Astrocyte (in vitro differentiated cells and primary cell): ENCODE measurements at places on chromosomes 16 and 17. TPM values are rescaled to one million over a fixed set of nuclear protein-coding genes. Genes with fewer than 3 reads are reported as not detected.

AANAT gene
- 0.19 TPM in 1 of 2 replicates, not detected in the other for total RNA-seq

DNA sequence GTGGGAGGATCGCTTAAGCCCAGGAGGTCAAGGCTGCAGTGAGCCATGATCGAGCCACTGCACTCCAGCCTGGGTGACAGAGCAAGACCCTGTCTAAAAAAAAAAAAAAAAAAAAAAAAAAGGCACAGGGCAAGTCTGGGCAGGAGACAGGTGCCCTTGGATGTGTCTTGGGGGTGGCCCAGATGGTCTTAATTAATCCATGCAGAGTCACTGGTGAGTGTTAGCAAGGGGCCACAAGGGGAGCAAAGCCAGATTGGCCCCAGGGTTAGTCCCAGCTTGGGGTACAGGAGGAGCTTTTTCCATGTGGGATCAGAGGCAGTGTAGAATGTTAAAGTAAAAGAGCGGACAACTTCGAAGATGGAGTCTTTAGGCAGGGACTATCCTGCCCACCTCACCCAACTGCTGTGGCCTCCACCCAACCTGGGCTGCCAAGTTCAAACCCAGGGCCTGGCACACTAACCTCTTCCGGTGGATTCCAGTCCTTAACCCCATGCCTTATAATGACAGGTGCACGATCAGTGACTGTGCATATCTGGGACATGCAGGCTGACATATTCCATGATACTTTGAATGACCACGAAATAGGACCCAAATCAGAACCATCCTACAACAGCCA, 32.2 kb upstream of the MFSD6L start:
- H3K4me1 ChIP-seq = no peaks in the 10 kb centered on the region
- H3K27ac ChIP-seq = no peak overlapping the region
- H3K4me3 ChIP-seq = no peak overlapping the region
- H3K27me3 ChIP-seq = peaks cover 2% of the 10 kb centered on the region
- DNase-seq = no peak

- peaks cover 16% of the 10 kb centered on the region for H3K4me1 ChIP-seq
- H3K27ac ChIP-seq = no peak overlapping the region
- H3K36me3 ChIP-seq = no peaks in the 10 kb centered on the region
These were observed 3.7 kb downstream of the RHBDL3 start for GRCh38 chr17:32269377-32269776.

- H3K27ac ChIP-seq = no peak overlapping the region
- H3K36me3 ChIP-seq = no peaks in the 10 kb centered on the region
- H3K4me3 ChIP-seq = no peak overlapping the region
- H3K4me1 ChIP-seq = no peaks in the 10 kb centered on the region
- no peak for DNase-seq
These were observed 473.6 kb upstream of the ASIC2 start for GRCh38 chr17:33766721-33767120.

DNA sequence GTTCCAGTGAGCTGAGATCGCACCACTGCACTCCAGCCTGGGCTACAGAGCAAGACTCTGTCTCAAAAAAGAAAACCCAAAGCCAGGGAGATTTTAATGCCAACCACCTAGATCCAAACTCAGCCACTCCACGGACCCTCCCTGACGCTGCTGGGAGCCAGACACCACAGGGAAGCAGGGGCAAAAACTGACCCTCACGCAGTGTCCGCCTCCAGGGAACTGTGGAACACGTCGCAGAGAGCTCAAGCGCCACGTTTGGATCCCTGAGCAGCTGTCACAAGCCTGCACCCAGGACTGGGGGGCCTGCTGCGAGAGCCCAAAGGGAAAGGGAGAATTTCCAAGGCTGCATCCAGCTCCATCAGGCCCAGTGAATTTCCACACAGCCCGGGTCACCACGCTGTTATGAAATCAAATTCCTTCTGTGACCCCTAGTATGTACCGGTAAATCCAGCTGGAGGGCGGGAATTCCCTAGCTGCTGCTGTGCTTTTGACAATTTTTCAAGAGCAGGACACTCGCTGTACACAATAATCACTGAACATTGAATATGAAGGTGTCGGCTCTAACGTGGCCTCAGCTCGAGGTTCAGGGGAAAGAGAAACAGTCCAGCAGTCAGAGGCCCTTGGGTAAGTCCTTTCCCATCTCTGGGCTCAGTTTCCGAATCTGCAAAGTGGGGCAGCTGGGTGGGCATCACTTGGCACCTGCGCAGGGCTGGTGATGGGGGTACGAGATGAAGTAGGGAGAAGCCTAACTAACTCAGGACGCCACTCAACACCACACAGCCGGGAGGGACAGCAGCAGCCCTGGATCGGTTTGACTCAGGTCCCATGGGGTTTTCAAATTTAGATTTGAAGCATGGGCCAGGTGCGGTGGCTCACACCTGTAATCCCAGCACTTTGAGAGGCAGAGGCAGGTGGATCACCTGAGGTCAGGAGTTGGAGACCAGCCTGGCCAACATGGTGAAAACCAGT, 8.6 kb downstream of the CARHSP1 start:
- DNase-seq = peak; percentile 41
- no peaks in the 10 kb centered on the region for H3K27me3 ChIP-seq
- peaks cover 14% of the 10 kb centered on the region for H3K36me3 ChIP-seq
- H3K4me3 ChIP-seq = no peak overlapping the region
- peaks cover 15% of the 10 kb centered on the region for H3K4me1 ChIP-seq

DNA sequence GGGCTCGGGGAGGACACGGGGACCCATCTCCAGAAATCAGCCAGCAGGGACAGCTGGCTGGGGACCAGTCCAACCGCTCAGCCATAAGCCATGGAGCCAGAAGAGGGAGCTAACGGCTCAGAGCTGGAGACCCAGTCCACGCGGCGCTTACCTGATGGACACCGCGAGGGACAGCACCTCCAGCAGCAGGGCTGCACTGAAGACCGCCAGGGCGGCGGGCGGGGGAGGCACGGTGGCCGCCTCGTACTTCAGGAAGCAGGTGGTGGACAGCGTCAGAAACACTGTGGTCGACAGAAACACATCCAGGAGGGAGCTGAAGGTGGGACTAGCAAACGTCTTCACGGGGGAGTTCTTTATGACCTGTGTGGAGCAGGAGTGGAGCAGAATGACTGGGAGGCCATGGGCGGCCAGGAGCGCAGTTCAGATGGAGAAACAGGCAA, 102.6 kb upstream of the CREBBP start:
- peaks cover 12% of the 10 kb centered on the region for H3K4me1 ChIP-seq
- H3K27ac ChIP-seq = no peak overlapping the region
- DNase-seq = peak; percentile 43
- H3K4me3 ChIP-seq = no peak overlapping the region
- no peaks in the 10 kb centered on the region for H3K27me3 ChIP-seq
- no peaks in the 10 kb centered on the region for H3K36me3 ChIP-seq

DNA sequence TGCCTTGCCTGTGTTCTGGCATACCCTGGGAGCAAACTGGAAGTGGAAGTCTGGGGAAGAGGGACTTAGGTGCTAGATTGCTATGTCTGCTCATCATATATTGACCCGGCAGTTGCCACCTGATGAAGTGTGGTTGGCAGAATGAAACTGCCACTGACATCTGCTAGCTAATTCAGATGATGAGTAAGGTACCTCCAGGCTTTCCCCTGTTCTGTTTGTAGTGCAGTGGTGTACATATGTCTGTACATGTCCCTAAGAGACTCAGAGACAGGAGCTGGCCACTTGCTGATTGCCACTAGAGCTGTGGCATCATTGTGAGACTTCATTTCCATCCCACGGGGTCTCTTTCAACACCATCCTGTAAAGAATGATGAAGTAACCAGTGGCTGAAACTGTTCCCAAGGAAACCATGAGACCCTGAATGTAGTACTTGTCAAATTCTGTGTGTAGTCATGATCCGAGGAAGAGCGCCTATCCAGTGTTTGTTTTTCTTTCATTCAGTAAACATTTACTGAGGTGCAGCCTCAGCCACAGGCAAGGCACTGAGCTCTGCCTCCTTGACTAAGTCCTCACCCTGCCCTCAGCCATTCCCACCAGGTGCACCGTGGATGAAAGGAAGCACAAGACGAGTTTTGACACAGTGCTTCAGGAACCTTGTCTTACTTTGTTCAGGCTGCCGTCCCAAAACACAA, 13.2 kb downstream of the CLUAP1 start:
- no peak for DNase-seq
- no peaks in the 10 kb centered on the region for H3K27me3 ChIP-seq
- peaks cover 20% of the 10 kb centered on the region for H3K36me3 ChIP-seq

- H3K4me3 ChIP-seq = no peak overlapping the region
These were observed 9.6 kb upstream of the APPBP2 start for GRCh38 chr17:60535382-60536279.

PIRT gene
- total RNA-seq = not detected in 2 replicates

USP43 gene
- total RNA-seq = 5.3 and 7.0 TPM in 2 replicates

AHSP gene
- not detected in 2 replicates for total RNA-seq

DNA sequence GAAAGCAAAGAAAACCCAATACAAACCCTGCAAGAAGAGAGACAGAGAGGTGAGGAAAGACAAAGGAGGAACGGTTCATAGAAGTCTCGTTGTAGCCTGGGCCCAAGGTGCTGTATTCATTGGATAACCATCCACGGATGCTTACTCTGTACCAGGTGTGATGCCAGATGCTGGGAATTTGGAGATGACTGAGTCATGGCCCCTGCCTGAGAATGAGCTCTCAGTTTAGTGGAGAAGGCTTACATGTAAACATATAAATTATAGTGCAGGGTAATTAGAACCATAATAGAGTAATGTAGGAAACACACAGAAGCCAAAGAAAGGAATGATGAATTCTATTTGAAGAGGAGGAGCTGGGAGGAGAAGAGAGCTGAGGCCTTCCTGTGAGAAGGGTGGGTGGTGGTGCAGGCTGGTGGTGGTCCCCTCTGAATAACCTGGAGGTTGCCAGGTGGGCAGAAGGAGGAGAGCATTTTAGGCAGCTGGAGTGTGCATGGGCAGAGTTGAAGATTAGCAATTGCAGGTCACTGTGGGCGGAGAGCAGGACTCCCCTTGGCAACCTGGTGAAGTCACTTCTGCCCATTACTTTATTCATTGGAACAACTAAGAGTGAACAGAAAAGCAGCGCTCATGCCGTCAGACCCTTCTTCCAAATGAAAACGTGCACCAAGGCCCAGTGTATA, 7.7 kb upstream of the ZG16 start:
- H3K36me3 ChIP-seq = no peaks in the 10 kb centered on the region
- H3K27me3 ChIP-seq = no peaks in the 10 kb centered on the region
- no peak overlapping the region for H3K4me3 ChIP-seq
- H3K4me1 ChIP-seq = no peaks in the 10 kb centered on the region
- no peak for DNase-seq

- no peaks in the 10 kb centered on the region for H3K4me1 ChIP-seq
- H3K27me3 ChIP-seq = no peaks in the 10 kb centered on the region
- DNase-seq = peak; percentile 79
- no peak overlapping the region for H3K4me3 ChIP-seq
- H3K36me3 ChIP-seq = no peaks in the 10 kb centered on the region
- no peak overlapping the region for H3K27ac ChIP-seq
These were observed 90.8 kb downstream of the DYNLRB2 start for GRCh38 chr16:80631581-80631980.

GRCh38 chr17:81153340-81153803, 11.9 kb upstream of the PVALEF start:
- H3K27me3 ChIP-seq = peaks cover 2% of the 10 kb centered on the region
- peak; percentile 3 for DNase-seq
- H3K4me1 ChIP-seq = no peaks in the 10 kb centered on the region
- peak overlapping the region; percentile 2 for H3K27ac ChIP-seq

DNA sequence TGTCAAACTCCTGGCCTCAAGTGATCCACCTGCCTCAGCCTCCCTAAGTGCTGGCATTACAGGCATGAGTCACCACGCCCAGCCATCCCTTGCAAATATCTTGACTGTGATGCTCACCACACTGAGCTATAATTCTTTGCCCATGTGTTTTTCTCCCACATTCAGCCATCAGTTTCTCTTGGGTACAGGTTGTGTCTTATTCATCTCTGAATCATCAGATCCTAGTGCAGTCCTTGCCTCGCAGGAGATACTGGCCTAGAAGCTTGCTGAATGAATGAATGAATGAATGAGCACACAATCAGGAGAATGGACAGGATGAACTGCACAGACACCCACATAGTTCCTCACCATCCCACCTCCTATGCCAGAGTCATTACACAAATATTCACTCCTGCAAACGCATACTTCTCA, 24.4 kb upstream of the ETV4 start:
- H3K4me1 ChIP-seq = peaks cover 5% of the 10 kb centered on the region
- peak; percentile 77 for DNase-seq
- H3K4me3 ChIP-seq = no peak overlapping the region
- no peak overlapping the region for H3K27ac ChIP-seq
- H3K36me3 ChIP-seq = no peaks in the 10 kb centered on the region

RDM1 gene
- total RNA-seq = not detected in 2 replicates

MMP15 gene
- total RNA-seq = 14.8 and 15.4 TPM in 2 replicates

GRCh38 chr17:76642032-76642561, 1.5 kb downstream of the ST6GALNAC1 start:
- peaks cover 12% of the 10 kb centered on the region for H3K27me3 ChIP-seq
- no peak overlapping the region for H3K27ac ChIP-seq
- H3K36me3 ChIP-seq = no peaks in the 10 kb centered on the region
- no peak for DNase-seq

PNMT gene
- total RNA-seq = 0.59 and 1.5 TPM in 2 replicates

DNA sequence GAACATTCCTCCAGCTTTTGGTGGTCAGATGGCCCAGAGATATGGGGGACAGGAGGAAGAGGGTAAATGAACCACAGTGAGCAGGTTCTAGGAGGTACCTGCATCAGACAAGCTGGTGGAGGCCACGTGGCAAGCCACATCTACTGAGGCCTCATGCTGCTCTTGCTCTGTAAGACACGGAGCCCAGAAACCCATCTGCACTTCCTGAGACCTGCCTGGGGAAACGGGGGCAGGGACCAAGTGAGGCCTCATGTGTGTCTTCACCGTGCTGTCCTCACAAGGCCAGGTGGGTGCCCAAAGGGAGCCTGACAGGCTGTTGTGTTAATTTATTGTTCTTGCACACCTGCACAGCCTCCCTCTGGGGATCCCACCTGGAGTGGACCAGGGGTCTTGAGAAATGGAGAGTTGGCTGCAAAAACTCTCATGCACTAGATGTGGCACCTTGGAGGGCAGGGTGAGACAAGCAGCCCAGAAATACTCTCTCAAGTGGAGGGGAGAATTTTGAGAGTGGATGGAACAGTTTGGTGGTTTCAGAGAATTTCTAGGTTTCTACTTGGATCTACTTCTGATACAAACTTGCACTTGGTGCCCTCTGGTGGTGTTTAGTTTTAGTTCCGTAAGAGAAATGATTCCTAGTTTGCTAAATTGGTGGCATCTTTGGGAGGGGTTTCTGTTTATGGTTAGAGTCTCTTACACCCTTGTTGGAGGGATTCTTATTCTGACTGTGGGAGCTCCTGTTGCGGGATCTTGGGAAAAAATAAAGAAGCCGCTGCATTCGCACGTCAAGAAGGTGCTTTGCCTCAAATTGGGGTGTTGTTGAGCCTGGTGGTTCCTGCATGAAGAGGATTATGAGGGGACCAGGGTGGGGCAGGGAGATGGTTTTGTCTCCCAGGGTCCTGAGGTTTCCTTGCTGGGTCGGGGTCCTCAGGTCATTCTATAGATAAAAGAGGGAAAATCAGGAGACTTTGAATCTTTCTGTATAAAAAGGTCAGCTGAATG, 47.5 kb downstream of the SLC6A2 start:
- H3K27me3 ChIP-seq = peaks cover 3% of the 10 kb centered on the region
- H3K4me3 ChIP-seq = no peak overlapping the region

ABCC11 gene
- 0.29 and 0.32 TPM in 2 replicates for total RNA-seq

- no peaks in the 10 kb centered on the region for H3K27me3 ChIP-seq
- no peak for DNase-seq
- H3K27ac ChIP-seq = no peak overlapping the region
- no peaks in the 10 kb centered on the region for H3K4me1 ChIP-seq
- H3K4me3 ChIP-seq = no peak overlapping the region
These were observed 60.7 kb upstream of the METRNL start for GRCh38 chr17:83018658-83019193.

KRT34 gene
- total RNA-seq = not detected in 2 replicates

- DNase-seq = no peak
- no peak overlapping the region for H3K27ac ChIP-seq
- H3K4me3 ChIP-seq = no peak overlapping the region
- H3K27me3 ChIP-seq = no peaks in the 10 kb centered on the region
These were observed 44.3 kb downstream of the SPECC1 start for GRCh38 chr17:20053361-20053964.
